ENCODE measurements at places on chromosomes 1 and 21.

- no peak for DNase-seq
Observed at GRCh38 chr1:5734996-5735395, 257.2 kb downstream of the NPHP4 start.

GRCh38 chr1:205204552-205204951, 7.0 kb downstream of the DSTYK start:
- DNase-seq: no peak

- no peak for DNase-seq
Observed at GRCh38 chr1:7198664-7199063, 413.4 kb downstream of the CAMTA1 start.

GRCh38 chr1:77373702-77374101, 91.9 kb downstream of the AK5 start:
- DNase-seq: no peak

GRCh38 chr21:33976082-33977016, 60.7 kb upstream of the ATP5PO start:
- peak; percentile 86 for DNase-seq

- no peak for DNase-seq
Observed at GRCh38 chr1:31027693-31028526, 37.6 kb downstream of the PUM1 start.

DNA sequence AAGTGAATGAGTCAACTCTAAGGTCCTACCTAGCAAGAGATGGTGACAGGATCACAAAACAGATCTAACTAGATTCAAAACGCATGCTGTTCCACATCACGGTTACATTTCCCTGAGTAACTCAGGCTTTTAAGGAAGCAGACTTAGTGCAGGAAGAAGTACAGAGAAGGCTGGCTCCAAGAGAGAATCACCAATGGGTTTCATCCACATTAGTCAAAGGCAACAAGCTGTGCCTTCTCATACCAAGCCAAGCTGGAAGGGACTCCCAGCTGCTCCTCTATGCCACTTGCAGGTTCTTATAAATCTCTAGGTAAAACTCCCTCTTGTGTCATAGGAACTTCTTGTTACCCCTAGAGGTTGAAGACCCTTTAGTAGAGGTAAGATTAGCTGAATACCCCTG, 109.0 kb downstream of the KCNH1 start:
- no peak for DNase-seq

DNA sequence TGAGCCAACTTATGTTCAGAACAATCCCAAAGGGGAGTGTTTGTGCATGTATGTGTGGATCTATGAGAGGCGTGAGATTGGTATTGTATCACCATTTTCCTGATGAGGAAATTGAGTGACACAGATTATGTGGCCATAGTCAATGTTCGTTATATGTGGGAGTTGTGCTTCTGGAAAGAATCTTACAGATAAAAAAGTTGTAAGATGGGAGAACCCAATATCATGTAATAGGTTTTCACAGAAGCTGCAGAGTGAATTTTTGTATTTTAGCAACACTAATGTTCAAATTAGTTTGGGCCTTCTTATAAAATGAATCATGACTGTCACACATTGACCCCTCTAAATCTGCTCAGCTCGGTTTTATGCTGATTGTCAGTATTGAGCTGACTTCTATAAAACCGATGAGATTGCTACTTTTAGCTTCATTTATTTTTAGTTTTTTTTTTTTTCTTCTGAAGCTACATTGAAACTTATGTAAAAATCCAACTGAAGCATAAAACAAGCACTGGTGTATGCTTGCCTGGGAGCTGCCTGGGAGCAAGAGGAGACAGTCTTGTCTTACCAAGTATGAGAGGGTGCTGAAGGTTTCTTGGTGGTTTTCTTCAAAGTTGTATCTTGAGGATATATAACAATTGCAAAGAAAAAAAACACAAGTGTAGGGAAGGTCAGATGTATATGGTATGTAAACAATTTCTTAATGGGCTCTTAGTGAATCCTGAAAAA, 4.1 kb downstream of the RWDD3 start:
- no peak for DNase-seq

DNA sequence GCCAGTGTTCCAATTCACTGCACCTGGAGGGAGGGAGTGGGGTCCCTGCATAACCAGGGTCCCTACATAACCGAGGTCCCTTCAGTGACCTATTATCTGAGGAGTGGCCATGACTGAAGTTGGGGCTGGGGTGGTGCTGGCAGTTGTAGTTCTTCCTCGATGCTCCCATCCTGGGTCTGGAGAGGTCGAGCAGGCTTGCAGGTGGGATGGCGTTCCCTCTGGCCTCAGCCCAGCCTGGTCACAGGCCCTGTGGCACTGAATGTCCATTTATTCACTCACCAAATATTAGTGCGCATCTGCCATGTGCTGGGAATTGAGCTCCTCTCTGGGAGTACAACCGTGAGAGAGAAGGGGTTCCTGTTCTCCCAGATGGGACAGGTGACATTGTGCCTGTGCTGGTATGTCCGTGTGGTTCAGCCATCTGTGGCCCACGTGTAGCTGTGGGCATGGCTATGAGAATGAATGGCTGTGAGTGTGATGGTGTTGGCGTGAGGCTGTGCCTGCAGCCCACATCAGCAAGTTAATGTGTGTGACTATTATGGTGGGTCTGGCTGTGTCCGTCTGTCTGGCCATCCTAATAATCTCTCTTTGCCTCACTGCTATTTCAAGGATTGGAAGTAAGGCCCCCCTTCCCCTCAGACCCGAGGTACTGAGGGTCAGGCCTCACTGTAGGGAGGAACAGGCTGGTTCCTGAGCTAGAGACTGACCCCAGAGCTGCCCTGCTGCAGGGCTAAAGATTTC, 3.9 kb upstream of the SLC6A9 start:
- DNase-seq: no peak

DNA sequence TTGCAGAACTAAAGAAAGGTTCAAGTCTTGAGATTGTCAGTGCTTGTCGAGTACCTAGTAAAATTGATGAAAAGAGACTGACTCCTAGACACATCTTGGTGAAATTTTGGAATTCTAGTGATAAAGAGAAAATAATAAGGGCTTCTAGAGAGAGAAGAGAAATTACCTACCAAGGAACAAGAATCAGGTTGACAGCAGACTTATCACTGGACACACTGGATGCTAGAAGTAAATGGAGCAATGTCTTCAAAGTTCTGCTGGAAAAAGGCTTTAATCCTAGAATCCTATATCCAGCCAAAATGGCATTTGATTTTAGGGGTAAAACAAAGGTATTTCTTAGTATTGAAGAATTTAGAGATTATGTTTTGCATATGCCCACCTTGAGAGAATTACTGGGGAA, 16.3 kb downstream of the L1TD1 start:
- DNase-seq: no peak

DNA sequence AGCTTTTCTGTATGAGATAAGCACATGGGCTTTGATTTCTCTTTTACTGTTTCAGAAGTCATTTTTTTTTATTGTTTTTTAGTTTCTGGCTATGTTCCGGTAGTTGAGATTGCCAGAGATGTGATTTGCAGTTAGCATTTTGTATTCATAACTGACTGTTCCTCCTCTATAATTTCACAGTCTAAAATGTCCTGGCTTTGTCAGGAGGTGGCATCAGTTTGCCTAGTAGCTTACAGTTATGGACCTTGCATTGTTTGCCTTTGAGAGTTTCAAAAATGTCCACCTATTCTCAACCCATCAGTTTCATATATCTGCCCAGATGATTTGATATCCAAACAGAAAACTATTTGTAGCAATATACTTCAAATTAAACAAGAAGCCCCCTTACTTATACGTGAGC, 39.5 kb upstream of the ST6GALNAC3 start:
- DNase-seq: no peak

DNA sequence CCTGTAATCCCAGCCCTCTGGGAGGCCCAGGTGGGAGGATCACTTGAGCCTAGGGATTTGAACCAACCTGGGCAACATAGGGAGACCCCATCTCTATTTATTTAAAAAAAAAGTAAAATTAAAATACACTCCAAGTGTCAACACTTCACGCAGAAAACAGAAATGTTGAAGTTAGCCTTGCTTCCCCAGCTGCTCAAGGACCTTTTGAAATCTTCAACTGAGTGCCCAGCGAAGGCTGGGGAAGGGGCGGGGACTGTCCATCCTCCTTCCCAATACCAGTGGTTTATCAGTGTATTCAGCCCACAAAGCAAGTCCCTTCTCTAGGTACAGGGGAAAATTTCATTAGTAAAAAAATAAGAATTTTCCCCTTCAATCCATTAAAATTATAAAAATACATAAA, 2.2 kb upstream of the DNAJC28 start:
- DNase-seq: no peak

- DNase-seq: no peak
Observed at GRCh38 chr1:17597651-17598050, 58.2 kb downstream of the ARHGEF10L start.

GRCh38 chr1:99334991-99335390, 70.7 kb downstream of the PLPPR4 start:
- DNase-seq: no peak

DNA sequence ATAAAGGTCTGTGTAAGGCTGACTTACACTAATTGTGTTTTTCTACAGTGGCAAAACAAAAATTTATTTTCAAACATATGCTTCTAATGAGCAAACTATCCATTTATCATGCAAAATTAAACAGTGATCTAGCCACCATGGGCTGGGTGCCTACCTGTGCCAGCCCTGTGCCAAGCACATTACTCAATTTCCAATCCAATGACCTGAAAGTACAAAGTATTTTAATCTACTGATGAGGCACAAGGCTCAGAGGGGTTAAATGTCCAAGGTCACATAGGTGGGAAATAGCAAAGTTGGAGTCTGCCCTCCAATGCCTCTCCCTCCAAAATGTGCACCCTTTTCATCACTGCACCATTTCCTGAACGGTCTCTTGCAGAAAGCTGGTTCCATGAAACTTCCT, 279.1 kb upstream of the FMN2 start:
- DNase-seq: no peak

- peak; percentile 81 for DNase-seq
Observed at GRCh38 chr1:210328746-210329503, at the start of gene HHAT. Gene HHAT (plus strand): TSS chr1:210328902. CDS start chr1:210348976, 20,074 bp downstream.

- DNase-seq: no peak
Observed at GRCh38 chr1:234091876-234092275, 187.4 kb downstream of the SLC35F3 start.

- DNase-seq: no peak
Observed at GRCh38 chr1:48338257-48338656, 115.7 kb downstream of the SLC5A9 start.

GRCh38 chr1:116453906-116454305, 80.9 kb downstream of the ATP1A1 start:
- no peak for DNase-seq

- peak; percentile 71 for DNase-seq
Observed at GRCh38 chr1:155218854-155219591, 10.5 kb downstream of the MTX1 start.

GRCh38 chr1:17009706-17010105, 2.0 kb downstream of the ATP13A2 start:
- DNase-seq: peak; percentile 11

DNA sequence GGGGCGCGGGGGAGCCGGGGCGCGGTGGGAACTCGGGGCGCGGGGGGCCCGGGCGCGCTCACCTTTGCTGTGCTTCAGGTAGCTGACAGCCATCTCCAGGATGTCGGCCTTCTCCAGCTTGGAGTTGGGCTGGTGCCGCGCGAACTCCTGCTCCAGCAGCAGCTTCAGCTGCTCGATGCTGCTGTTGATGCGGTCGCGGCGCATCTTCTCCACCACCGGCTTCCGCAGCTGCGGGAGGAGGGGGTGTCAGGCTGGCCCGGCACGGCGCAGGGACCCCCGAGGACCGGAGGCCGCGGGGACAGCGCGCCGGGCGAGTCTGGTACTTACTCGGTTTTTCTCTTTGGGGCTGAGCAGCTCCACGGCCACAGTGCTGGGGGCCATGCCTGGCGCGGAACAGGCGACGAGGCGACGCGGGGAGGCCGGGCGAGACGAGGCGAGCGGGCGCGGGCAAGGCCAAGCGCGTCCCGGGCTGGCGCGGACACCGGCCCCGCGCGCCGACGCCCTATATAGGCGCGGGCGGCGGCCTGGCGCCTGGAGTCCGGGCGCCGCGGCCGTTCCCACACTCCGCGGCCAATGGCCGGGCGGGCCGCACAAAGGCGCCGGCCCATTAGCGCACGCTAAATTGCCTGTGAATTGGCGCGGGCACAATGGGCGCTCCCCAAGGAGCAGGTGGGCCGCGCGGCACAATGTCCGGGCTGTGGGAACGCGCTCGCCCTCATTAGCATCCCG, at the start of gene HES5:
HES5 (minus strand) TSS at position 480 of the 729 bp plus-strand sequence; CDS start at position 381, 99 bp downstream.
- no peak for DNase-seq

- DNase-seq: no peak
Observed at GRCh38 chr21:45574081-45574501, 31.9 kb upstream of the SLC19A1 start.
